Mesenteric fat pad (tissue), 1 donor: ENCODE measurements at places on chromosomes 13 and 19. TPM values are rescaled to one million over a fixed set of nuclear protein-coding genes. Genes with fewer than 3 reads are reported as not detected.

The SLC25A41 gene
- total RNA-seq: not detected

The HTR2A gene
- total RNA-seq: 1.4 TPM

The STOML3 gene
- total RNA-seq: not detected

The KCNN1 gene
- total RNA-seq: 0.13 TPM

The DIRAS1 gene
- 1.1 TPM for total RNA-seq

The HSPB6 gene
- total RNA-seq: 506 TPM

The ANGPTL4 gene
- total RNA-seq: 753 TPM

The UGGT2 gene
- 32.4 TPM for total RNA-seq

The ARL11 gene
- 2.6 TPM for total RNA-seq

The ZNF575 gene
- total RNA-seq: 1.7 TPM

The CCDC194 gene
- 0.87 TPM for total RNA-seq

The GFY gene
- not detected for total RNA-seq

The FLT3 gene
- 0.55 TPM for total RNA-seq

The C1QTNF9 gene
- 1.0 TPM for total RNA-seq

The DCT gene
- 0.26 TPM for total RNA-seq

The FEM1A gene
- 10.9 TPM for total RNA-seq

The VAV1 gene
- 16.4 TPM for total RNA-seq

The CGB5 gene
- not detected for total RNA-seq

The TMEM255B gene
- total RNA-seq: 22.7 TPM

The CNN1 gene
- total RNA-seq: 21.8 TPM

The ZNF880 gene
- total RNA-seq: 13.6 TPM

The B3GNT8 gene
- total RNA-seq: 8.1 TPM

The ADGRE2 gene
- total RNA-seq: 10.9 TPM

The GSX1 gene
- total RNA-seq: not detected

The ZNF333 gene
- 23.2 TPM for total RNA-seq

The ATP4A gene
- not detected for total RNA-seq

The FCAR gene
- total RNA-seq: 16.3 TPM

The ANKRD27 gene
- total RNA-seq: 34.3 TPM

The PDX1 gene
- not detected for total RNA-seq

The CSNK1G2 gene
- 53.4 TPM for total RNA-seq

The CEACAM8 gene
- total RNA-seq: 0.13 TPM

The CEACAM19 gene
- total RNA-seq: 3.7 TPM

The KASH5 gene
- not detected for total RNA-seq

The CASP14 gene
- total RNA-seq: not detected
